ENCODE measurements at places on chromosomes 7 and 10. TPM values are rescaled to one million over a fixed set of nuclear protein-coding genes. Genes with fewer than 3 reads are reported as not detected.

SKIDA1 gene
- 0.25 TPM for total RNA-seq

CYP3A4 gene
- not detected for total RNA-seq

ADAM22 gene
- total RNA-seq = 0.64 TPM

CPA4 gene
- not detected for total RNA-seq

EPO gene
- total RNA-seq = not detected

LIPK gene
- not detected for total RNA-seq

HGF gene
- total RNA-seq = not detected

CDNF gene
- total RNA-seq = 3.7 TPM

EBLN1 gene
- not detected for total RNA-seq

DRGX gene
- not detected for total RNA-seq

CCM2 gene
- total RNA-seq = 48.8 TPM

PAPOLB gene
- total RNA-seq = not detected

CNPY1 gene
- not detected for total RNA-seq

EPHB6 gene
- total RNA-seq = 55.8 TPM

CYP26A1 gene
- not detected for total RNA-seq

SDK1 gene
- total RNA-seq = 1.3 TPM

ZCCHC24 gene
- total RNA-seq = 0.85 TPM

ANKRD2 gene
- total RNA-seq = not detected

ANKRD61 gene
- total RNA-seq = not detected

SUGCT gene
- 0.95 TPM for total RNA-seq

TFPI2 gene
- total RNA-seq = not detected

HPSE2 gene
- not detected for total RNA-seq

HOXA2 gene
- not detected for total RNA-seq

STRIP2 gene
- 0.11 TPM for total RNA-seq

CPVL gene
- 3.8 TPM for total RNA-seq

SOSTDC1 gene
- total RNA-seq = not detected

Measured in CD4-positive, alpha-beta T cell (primary cell).